ENCODE measurements at places on chromosomes 7 and 10.

DNA sequence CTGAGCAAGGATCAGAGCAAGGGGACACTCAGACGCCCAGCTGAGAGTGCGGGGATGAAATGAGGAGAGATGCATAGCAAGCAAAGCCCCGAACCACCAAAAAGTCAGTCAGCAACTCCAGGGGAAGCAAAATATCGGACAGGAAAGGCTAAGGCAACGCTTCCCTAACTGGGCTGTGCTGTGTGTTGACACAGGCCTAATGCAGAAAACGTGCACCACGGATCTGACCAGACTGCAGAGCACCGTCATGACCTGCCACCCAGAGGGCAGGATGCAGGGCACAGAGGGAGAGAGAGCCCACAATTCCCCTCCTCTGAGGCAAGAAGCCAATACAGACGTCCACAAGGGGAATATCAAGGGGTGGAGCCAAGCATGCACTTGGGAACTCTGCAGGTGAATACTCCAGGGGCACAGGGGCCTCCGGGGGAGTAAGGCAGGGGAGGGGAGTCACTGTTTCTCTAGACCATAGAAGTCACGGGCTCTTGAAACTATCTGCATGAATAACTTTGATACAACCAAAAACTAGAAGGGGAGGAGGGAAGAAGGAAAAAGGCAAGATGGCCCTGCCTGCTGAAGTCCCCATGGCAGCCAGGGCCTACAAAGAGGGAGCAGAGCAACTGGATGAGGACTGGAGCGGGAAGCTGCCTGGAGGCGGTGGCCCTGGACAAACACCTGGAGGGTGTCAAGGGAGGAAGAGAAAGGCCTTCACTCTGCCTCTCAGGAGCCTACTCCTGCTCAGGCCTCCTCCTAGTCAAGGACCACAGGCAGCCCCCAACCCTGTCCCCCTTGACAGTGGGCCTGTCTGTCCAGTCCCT is 26.2 kb downstream of the GRID1 start:
- no peaks in the 10 kb centered on the region for H3K36me3 ChIP-seq
- DNase-seq = no peak
- H3K4me3 ChIP-seq = no peak overlapping the region

DNA sequence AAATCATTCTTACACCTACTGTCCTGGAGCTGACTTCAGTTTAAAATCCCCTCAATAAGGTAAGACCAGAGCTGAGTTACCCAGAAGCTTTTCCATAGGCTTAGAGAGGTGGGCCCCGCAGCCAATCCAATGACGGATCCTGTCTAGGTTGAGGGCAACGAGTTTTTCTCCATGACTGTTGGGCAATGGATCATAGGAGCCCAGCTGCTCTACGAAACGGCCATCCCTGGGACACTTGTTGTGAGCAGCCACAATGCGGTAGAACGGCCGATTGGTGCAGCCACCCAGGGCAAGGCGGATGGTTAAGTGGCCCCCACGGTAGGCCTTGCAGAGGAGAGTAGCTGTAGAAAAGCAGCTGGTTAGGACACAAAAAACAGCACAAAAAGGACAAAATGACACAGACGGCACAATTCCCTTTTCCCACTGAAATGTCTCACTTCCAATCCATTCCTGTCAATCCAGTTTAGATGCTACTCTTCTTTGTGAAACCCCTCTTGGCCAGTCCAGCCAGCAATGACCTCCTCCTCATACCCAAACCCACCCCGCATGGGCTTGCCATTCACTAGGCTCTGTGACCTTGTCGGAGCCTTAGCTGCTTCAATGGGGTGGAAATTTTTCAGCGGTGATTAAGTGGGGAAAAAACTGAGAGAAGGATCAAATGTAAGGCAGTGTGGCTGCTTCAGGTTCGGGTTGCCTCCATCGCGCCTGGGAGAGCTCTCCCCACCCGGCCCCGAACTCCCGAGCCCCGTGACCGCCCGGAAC is 580 bp downstream of the MRPS16 start:
- H3K27me3 ChIP-seq = no peaks in the 10 kb centered on the region
- peak overlapping the region; percentile 81 for H3K27ac ChIP-seq
- no peak for DNase-seq
- peak overlapping the region; percentile 98 for H3K4me3 ChIP-seq
- H3K4me1 ChIP-seq = peaks cover 30% of the 10 kb centered on the region
- H3K36me3 ChIP-seq = peaks cover 8% of the 10 kb centered on the region

- H3K4me3 ChIP-seq = no peak overlapping the region
- no peak overlapping the region for H3K27ac ChIP-seq
- H3K36me3 ChIP-seq = no peaks in the 10 kb centered on the region
- H3K4me1 ChIP-seq = no peaks in the 10 kb centered on the region
- H3K27me3 ChIP-seq = no peaks in the 10 kb centered on the region
These were observed 655.6 kb downstream of the LRMDA start for GRCh38 chr10:76086761-76087639.

DNA sequence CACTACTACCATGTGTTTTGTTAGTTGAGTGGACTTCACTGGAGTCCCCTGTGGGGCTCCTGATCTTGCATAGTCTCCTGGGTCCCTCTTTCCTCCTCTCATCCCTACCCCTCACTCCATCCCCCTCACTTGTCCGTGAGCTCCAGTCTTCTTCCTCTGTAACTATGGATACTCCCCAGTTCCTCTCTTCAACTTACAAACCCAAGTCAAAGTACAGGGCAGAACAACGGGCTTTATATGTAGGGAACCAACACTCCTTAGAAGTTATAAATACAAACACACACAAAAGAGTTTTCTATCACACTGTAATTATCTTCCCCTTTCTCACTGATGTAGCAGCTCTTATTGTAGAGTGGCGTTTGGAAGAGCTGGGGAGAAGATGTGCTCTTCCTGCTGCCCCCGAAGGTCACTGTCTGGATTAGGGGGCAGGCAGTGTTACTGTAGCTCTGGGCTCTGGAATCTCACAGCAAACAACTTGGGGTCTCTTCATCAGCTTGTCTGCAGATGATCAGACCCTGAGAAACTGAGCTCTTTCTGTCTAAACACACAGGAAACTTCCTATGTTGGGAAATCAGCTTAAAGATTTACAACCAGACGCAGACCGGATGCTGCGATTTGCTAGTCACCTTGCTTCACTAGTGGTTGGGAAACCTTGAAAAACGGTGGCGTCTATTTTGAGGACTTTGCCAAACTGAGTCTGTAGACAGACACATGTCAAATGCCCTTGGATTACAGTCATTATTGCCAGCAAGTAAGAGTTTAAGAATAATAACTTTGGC is 13.6 kb downstream of the SNX10 start:
- peaks cover 4% of the 10 kb centered on the region for H3K36me3 ChIP-seq
- H3K27ac ChIP-seq = no peak overlapping the region
- H3K4me3 ChIP-seq = peak overlapping the region; percentile 37

GRCh38 chr10:31011017-31011664 is 20.5 kb downstream of the ZNF438 start:
- no peak overlapping the region for H3K27ac ChIP-seq
- no peaks in the 10 kb centered on the region for H3K27me3 ChIP-seq
- DNase-seq = no peak
- no peak overlapping the region for H3K4me3 ChIP-seq
- H3K4me1 ChIP-seq = no peaks in the 10 kb centered on the region

GRCh38 chr10:4034907-4035598 is 250.0 kb upstream of the KLF6 start:
- peak overlapping the region; percentile 40 for H3K4me3 ChIP-seq
- no peaks in the 10 kb centered on the region for H3K36me3 ChIP-seq
- H3K27me3 ChIP-seq = no peaks in the 10 kb centered on the region

- no peak overlapping the region for H3K4me3 ChIP-seq
- DNase-seq = no peak
- peaks cover 26% of the 10 kb centered on the region for H3K27me3 ChIP-seq
These were observed 1.2 kb downstream of the GFRA1 start for GRCh38 chr10:116271593-116272439.

- no peak overlapping the region for H3K4me3 ChIP-seq
- no peak overlapping the region for H3K27ac ChIP-seq
- H3K36me3 ChIP-seq = no peaks in the 10 kb centered on the region
- DNase-seq = no peak
- no peaks in the 10 kb centered on the region for H3K4me1 ChIP-seq
- no peaks in the 10 kb centered on the region for H3K27me3 ChIP-seq
These were observed 788.4 kb upstream of the SORCS1 start for GRCh38 chr10:107952649-107953556.

DNA sequence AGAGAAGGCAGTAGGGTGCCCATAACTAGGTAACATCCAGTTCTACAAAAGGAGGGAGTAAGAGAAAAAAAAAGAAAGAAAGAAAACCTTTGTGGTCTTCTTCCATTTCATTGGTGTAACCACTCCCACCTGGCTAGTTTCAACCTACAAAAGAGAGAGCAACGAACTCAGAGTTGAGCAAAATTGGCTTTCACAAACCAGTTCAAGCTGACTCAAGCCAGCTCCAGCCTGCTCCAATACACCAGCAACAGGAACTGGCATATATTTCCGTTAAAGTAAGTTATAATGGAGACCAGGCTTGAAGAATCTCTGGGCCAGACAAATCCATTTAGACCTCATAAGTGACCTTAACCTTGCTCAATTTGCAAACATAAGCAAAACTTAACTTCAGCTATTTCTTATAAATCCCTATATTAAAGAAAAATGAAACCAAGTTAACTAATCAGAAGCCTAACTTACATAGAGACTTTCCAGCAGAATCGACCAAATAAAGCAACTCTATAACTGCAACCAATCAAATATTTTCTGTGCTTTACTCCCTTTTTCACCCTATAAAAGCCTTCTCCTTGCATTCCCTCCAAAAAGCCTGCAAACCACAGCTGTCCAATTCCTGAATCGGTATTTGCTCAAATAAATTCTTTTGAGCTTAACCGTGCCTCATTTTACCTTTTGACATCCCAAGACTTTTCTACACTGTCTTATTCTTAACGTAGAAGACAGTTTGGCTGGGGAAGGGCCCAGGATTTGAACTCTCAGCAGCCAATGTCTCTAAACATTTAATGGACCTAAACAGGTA is 10.1 kb downstream of the ANKRD22 start:
- H3K4me1 ChIP-seq = no peaks in the 10 kb centered on the region
- H3K27ac ChIP-seq = no peak overlapping the region
- H3K4me3 ChIP-seq = no peak overlapping the region
- H3K36me3 ChIP-seq = no peaks in the 10 kb centered on the region

GRCh38 chr10:67596641-67597040 is 99.4 kb downstream of the CTNNA3 start:
- no peak overlapping the region for H3K4me3 ChIP-seq
- H3K4me1 ChIP-seq = no peaks in the 10 kb centered on the region
- H3K27ac ChIP-seq = no peak overlapping the region
- H3K36me3 ChIP-seq = no peaks in the 10 kb centered on the region

DNA sequence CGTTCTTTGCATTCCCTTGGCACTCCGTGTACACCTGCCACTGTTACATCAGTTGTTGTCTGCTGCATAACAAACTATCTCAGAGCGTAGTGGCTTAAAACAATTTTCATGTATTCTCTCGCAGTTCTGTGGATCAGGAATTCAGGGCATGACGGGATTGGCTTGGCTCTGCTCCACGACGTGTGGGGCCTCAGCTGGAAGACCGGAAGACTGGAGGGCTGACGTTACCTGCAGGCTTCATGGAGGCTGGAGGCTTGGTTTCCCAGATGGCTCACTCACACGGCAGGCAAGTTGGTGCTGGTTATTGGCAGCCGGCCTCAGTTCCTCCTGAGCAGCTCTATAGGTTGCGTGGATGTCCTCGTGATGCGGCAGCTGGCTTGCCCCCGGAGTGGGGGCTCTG is 25.5 kb downstream of the NYAP1 start:
- no peak overlapping the region for H3K4me3 ChIP-seq
- H3K27me3 ChIP-seq = no peaks in the 10 kb centered on the region
- H3K36me3 ChIP-seq = no peaks in the 10 kb centered on the region
- no peaks in the 10 kb centered on the region for H3K4me1 ChIP-seq
- H3K27ac ChIP-seq = no peak overlapping the region
- no peak for DNase-seq

GRCh38 chr7:124489925-124490324 is 275.7 kb downstream of the GPR37 start:
- no peaks in the 10 kb centered on the region for H3K36me3 ChIP-seq
- no peak for DNase-seq
- H3K4me1 ChIP-seq = no peaks in the 10 kb centered on the region
- no peaks in the 10 kb centered on the region for H3K27me3 ChIP-seq

DNA sequence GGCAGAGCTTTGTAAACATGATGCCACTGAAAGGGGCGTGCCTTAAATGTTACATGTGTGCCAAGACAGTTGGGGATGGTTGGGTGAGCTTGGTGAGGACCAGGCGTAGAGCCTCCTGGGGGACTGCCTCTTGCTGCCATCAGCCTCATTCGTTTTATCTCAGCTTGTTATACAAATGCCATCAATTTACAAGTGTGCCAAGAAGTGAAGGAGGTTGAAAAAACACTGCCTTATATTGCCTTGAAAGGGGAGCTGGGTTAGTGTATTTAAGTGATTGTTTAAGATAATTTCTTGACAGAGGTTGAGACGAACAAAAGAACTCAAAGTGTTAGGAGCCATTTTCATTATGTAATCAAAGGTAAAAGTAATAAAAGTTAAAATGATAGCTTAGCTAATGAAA is 354.7 kb downstream of the PHTF2 start:
- no peak overlapping the region for H3K27ac ChIP-seq
- H3K4me3 ChIP-seq = no peak overlapping the region
- no peaks in the 10 kb centered on the region for H3K27me3 ChIP-seq
- no peak for DNase-seq
- no peaks in the 10 kb centered on the region for H3K36me3 ChIP-seq

DNA sequence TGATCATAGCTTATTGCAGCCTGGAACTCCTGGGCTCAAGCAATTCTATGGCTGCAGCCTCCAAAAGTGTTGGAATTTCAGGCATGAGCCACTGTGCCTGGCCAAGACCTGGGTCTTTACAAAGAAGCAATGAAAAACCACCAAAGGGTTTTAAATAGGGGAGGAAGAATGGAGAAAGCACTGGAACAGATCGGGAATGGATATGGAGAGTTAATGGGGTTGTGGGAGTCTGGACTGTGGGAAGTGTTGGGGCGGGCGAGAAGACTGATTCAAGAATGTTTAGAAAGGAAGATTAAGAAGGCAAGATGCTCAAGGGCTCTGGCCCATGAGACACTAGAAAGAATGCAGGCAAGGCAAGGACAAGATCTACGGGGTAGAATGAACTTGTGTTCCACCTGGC is 98.5 kb downstream of the CARD11 start:
- no peak overlapping the region for H3K4me3 ChIP-seq
- no peaks in the 10 kb centered on the region for H3K4me1 ChIP-seq
- H3K27me3 ChIP-seq = no peaks in the 10 kb centered on the region
- peaks cover 65% of the 10 kb centered on the region for H3K36me3 ChIP-seq

DNA sequence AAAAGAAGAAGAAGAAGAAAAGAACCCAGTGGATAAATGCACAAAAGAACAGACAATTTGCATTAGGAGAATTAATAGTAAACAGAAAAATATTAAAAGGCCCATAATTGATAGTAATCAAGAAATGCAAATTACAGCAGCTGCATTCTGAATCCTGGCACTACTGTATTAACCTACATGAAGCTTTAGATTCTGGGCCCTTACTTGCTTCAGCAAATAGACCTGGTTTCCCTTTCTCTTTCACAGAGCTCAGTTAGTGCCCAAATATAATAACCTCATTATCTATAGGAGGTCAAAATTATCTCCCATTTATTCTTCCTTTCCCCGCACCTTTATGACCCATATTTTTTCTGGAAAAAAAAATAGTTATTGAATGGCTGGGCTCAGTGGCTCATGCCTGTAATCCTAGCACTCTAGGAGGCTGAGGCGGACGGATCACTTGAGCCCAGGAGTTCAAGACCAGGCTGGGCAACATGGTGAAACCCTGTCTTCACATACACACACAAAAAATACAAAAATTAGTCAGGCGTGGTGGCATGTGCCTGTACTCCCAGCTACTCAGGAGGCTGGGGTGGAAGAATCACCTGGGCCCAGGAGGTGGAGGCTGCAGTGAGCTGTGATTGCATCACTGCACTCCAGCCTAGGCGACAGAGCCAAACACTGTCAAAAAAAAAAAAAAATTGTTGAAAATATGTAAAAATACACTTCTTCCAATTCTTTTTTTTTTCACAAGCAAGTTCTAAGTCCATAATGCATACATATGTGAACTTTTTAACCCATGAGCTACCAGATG is 36.0 kb upstream of the PIK3AP1 start:
- no peak for DNase-seq
- H3K27me3 ChIP-seq = no peaks in the 10 kb centered on the region
- no peak overlapping the region for H3K27ac ChIP-seq
